Activated CD4-positive, alpha-beta T cell treated with anti-CD3 and anti-CD28 coated beads, Interleukin-2, amount 50 U/mL, for 4 hours (primary cell): ENCODE measurements at places on chromosomes 3 and 15.

GRCh38 chr3:27324686-27325085 is 44.5 kb downstream of the NEK10 start:
- DNase-seq, result no peak

DNA sequence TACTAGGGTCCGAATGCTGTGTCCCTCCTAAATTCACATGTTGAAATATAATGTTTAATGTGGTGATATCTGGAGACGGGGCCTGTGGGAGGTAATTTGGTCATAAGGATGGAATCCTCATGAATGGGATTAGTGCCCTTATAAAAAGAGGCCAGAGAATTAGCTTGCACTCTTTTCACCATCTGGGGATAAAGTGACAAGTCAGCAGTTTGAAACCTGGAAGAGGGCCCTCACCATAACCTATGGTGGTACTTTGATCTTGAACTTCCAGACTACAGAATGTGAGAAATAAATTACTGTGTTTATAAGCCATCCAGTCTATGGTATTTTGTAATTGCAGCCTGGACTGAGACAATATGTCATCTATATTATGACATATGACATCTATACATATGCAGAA is 132.1 kb downstream of the ISL2 start:
- no peak for DNase-seq

GRCh38 chr3:193842832-193843473 is 249.9 kb downstream of the OPA1 start:
- no peak for DNase-seq

DNA sequence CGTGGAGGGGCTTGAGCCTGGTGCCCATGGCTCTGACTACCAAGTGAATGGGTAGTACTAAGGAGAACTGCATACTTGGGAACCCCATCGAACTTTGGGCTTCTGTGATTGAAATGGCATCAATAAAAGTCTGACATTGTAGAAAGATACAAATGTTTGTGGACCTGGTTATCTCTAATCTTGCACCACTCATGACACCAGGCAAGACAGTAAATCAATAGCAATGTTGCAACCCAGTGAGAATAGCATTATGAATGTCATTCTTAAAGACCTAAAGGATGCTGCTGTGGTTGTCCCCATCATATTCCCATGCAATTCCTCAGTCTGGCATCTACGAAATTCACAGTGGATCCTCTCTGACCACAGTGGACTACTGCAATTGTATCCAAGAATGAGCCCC is 233.6 kb upstream of the LYSMD4 start:
- DNase-seq, result no peak

GRCh38 chr3:95627293-95627692 is 1187.1 kb upstream of the EPHA6 start:
- DNase-seq, result no peak

DNA sequence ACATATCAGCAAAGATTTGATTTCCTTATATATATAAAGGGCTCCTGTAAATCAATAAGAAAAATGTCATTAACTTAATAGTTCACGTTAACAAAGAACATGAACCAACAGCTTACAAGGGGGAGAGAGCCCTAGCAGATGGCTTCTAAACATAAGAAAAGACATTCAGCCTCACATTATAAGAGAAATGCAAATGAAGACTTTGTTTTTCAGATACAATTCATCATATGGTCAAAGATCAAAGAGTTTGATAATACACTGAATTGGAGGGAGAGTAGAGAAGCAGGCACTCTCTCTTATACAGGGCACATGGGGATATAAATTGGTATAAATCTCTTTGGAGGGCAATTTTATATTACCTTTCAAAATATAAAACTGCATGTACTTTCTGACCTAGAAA is 21.1 kb downstream of the RBP2 start:
- DNase-seq, result no peak
